ENCODE measurements at places on chromosomes 1 and 21. TPM values are rescaled to one million over a fixed set of nuclear protein-coding genes. Genes with fewer than 3 reads are reported as not detected.

FALEC gene
- total RNA-seq, result not detected

FCGR2B gene
- total RNA-seq, result 39.8 TPM

HHIPL2 gene
- total RNA-seq, result not detected

OR2T2 gene
- not detected for total RNA-seq

L1TD1 gene
- total RNA-seq, result not detected

TBX19 gene
- total RNA-seq, result 1.3 TPM

AK5 gene
- total RNA-seq, result 2.4 TPM

SIM2 gene
- not detected for total RNA-seq

PLEKHG5 gene
- 7.5 TPM for total RNA-seq

PLEKHM2 gene
- 68.2 TPM for total RNA-seq

B4GALT3 gene
- total RNA-seq, result 24.8 TPM

DYNLT5 gene
- 2.1 TPM for total RNA-seq

CNKSR1 gene
- total RNA-seq, result 1.4 TPM

CLDN8 gene
- not detected for total RNA-seq

- H3K36me3 ChIP-seq, result no peaks in the 10 kb centered on the region
- H3K4me1 ChIP-seq, result peaks cover 18% of the 10 kb centered on the region
- no peak overlapping the region for H3K4me3 ChIP-seq
- no peaks in the 10 kb centered on the region for H3K27me3 ChIP-seq
Observed at GRCh38 chr1:62439652-62440371, 3.0 kb downstream of the USP1 start.

DNA sequence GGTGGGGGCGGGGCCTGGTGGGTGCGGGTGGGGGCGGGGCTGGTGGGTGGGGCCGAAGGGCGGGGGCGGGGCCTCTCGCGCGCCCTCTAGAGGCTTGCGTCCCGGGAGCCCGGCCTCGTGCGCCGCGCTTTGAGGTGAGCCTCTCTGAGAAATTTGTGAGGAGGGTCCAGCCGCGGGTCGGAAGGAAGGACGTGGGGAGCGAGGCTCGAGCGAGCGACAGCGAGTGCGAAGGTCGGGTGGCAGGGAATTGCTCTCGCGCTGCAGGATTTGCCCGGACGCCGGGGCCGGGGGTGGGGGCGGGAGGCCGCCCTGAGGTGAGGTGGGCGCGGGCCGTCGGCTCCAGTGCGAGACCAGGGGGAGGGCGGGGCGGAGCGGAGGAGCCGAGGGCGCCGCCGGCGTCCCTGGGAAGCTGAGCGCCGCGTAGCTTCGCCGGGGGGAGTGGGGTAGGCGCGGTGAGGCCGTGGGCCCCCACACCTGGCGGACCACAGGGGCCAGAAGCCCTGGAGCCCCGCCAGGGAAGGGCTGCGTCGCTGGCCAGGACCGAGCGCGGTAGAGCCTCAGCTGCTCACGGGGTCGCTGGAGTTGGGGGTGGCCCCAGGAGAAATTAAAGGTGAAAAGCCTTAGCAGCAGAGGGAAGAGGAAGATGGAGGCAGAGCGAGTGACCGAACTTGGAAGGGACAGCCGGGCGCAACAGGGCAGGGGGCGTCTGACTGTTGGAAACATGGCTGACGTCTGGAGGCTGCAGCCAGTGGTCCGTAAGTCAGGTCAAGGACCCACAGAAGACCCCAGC lies 754 bp upstream of the LSS start:
- peaks cover 40% of the 10 kb centered on the region for H3K4me1 ChIP-seq
- H3K4me3 ChIP-seq, result peak overlapping the region; percentile 86
- no peaks in the 10 kb centered on the region for H3K27me3 ChIP-seq
- peaks cover 16% of the 10 kb centered on the region for H3K36me3 ChIP-seq

DNA sequence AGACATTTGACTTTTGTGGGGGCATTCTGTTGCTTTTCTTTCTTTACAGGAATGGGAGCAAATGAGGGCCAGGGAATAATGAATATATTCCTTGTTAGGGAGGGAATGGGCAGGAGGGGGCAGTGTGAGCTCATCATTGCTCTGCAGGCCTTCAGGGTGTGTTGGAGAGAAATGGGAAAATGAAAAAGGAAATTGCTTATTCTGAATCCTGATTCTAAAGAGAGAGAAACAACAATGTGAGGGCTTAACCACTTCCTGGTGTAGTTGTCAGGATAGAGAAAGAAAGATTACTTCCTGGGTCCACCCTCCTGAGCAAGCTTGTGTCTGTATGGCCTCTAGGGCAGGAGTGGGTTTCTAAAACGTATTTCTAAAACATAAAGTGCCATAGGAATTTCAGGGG lies 28.3 kb downstream of the VANGL2 start:
- H3K27ac ChIP-seq, result no peak overlapping the region
- no peak overlapping the region for H3K4me3 ChIP-seq
- no peaks in the 10 kb centered on the region for H3K4me1 ChIP-seq
- DNase-seq, result peak; percentile 82
- H3K36me3 ChIP-seq, result no peaks in the 10 kb centered on the region

DNA sequence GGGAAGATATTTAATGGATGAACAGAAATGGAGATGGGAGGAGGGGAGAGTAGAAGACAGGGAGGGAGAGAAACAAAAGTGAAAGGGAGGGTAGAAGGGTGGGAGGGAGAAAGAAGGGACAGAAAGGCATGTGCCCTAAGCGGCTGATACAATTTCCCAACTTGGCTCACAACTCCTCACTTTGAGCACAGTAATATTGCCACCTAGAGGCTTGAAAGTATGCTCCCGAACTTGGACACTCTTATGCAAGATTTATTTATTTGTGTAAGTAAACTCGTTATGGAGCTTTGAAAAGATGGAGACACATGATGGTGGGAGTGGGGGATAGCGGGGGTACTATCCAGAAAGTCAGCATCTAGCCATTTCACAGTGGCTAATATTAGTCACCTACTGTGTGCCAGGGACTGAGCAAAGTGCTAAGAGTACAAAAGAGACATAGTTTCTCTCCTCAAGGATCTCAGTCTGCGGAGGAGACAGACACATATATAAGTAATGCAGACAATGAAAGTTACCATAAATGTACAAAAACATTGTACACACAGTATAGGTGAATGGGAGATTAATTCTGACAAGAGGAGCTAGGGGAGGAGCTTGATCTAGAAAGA lies 189.7 kb downstream of the SEC16B start:
- H3K36me3 ChIP-seq, result no peaks in the 10 kb centered on the region
- no peak for DNase-seq
- H3K27me3 ChIP-seq, result no peaks in the 10 kb centered on the region
- peaks cover 5% of the 10 kb centered on the region for H3K4me1 ChIP-seq
- H3K27ac ChIP-seq, result no peak overlapping the region
- no peak overlapping the region for H3K4me3 ChIP-seq

GRCh38 chr1:54172614-54173599 lies 20.1 kb upstream of the CDCP2 start:
- H3K4me1 ChIP-seq, result no peaks in the 10 kb centered on the region
- no peak overlapping the region for H3K27ac ChIP-seq
- DNase-seq, result no peak
- no peak overlapping the region for H3K4me3 ChIP-seq

DNA sequence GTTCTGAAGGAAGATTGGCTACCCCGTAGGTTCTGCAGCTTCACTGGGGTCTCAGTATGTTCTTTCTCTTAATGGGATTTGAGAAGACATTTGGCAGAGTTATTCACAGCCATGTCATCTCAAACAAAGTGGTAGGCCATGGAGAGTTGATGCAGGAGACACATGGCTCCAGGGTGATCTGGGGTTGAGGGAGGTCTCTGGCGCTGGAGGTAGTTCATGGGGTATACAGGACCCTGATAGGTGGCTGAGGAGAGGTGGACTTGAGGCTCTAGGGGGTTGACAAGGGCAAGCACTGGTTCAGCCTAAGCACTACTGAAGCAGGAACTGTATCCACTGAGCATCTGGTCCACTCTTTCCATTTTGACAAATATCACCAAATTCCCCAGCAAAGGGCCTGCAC lies 100.4 kb downstream of the C1orf94 start:
- DNase-seq, result peak; percentile 86
- H3K27ac ChIP-seq, result no peak overlapping the region
- no peaks in the 10 kb centered on the region for H3K4me1 ChIP-seq
- no peaks in the 10 kb centered on the region for H3K36me3 ChIP-seq
- H3K27me3 ChIP-seq, result peaks cover 21% of the 10 kb centered on the region

DNA sequence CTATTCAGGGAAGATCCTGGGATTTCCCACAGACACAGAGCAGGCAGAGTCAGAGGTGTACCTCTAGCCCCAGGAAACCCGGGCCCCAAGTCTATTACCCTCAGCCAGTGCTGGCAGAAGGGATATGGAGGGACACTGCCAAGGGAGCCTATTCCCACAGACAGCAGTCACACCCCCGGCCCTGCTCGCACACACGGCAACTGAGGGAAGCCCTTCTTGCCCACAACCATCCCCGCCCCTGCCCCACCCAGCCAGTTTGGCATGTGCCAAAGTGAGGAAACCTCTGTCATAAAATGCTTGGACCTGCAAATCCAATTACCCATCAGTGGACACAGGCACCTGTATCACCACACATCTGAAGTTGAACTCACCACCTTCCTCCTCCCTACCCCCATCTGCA lies 6.5 kb downstream of the CACNA1S start:
- DNase-seq, result no peak
- H3K4me1 ChIP-seq, result no peaks in the 10 kb centered on the region
- no peak overlapping the region for H3K4me3 ChIP-seq
- no peak overlapping the region for H3K27ac ChIP-seq
- no peaks in the 10 kb centered on the region for H3K36me3 ChIP-seq
- H3K27me3 ChIP-seq, result no peaks in the 10 kb centered on the region

GRCh38 chr21:44024887-44025353 lies 12.8 kb downstream of the TRAPPC10 start:
- H3K27ac ChIP-seq, result peak overlapping the region; percentile 22
- H3K4me3 ChIP-seq, result no peak overlapping the region
- no peak for DNase-seq
- H3K4me1 ChIP-seq, result peaks cover 46% of the 10 kb centered on the region

GRCh38 chr1:41650028-41650880 lies 165.8 kb upstream of the EDN2 start:
- no peak overlapping the region for H3K4me3 ChIP-seq
- H3K27me3 ChIP-seq, result no peaks in the 10 kb centered on the region
- H3K27ac ChIP-seq, result no peak overlapping the region
- H3K36me3 ChIP-seq, result no peaks in the 10 kb centered on the region
- DNase-seq, result no peak

Data from esophagus muscularis mucosa (tissue), 4 donors.